Fibroblast of upper back skin (primary cell): ENCODE measurements at places on chromosomes 13 and 19.
A peak's percentile ranks its signal among the peaks of the same experiment; 100 is the strongest.

- no peak for DNase-seq
These were observed 8.4 kb upstream of the FLT1 start for GRCh38 chr13:28503182-28503967.

GRCh38 chr13:81778350-81778749 lies 1437.4 kb upstream of the SPRY2 start:
- no peak for DNase-seq

DNA sequence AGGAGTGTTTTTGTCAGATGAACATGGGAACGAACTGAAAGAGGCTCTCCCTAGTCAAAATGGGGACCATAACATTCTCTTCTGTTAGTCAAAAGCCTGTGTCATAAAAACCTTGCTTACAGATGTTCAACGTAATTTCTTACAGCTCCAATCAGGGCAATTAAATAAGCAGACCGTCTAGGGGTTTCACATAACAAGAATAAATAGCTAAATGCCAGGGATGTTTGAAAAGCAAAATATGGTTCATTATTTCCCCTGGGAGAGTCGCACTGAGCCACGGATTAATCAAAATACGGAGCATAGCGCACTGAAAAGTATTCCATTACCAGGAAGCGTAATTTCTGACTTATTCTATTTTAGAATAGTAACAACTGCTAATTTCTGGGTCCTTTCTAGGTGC lies 63.7 kb upstream of the MRI1 start:
- DNase-seq: no peak

DNA sequence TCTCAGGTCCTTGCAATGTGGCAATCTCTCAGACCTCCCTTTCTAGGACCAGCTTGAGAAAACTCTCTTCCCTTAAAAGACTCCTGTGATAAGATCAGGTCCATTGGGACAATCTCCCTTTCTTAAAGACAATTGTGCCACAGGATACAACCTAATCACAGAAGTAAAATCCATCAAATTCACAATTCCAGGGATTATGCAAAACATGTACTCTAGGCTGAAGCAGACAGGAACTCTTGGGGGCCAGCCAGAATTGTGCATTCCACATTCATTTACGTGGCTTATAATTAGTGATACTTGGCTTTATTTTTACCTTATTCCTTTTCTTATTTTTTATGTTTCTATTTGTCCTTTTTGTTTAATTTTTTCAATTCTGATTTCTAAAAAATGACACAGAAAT lies 257.9 kb downstream of the KLF12 start:
- peak; percentile 40 for DNase-seq

- no peak for DNase-seq
These were observed 9.8 kb upstream of the MCF2L start for GRCh38 chr13:112959206-112959605.

- peak; percentile 23 for DNase-seq
These were observed 65.4 kb downstream of the TUBGCP3 start for GRCh38 chr13:112522578-112522977.
